Spinal cord (tissue), 10 donors: ENCODE measurements at places on chromosomes 3 and 15. TPM values are rescaled to one million over a fixed set of nuclear protein-coding genes. Genes with fewer than 3 reads are reported as not detected.

Gene SLC28A2
- total RNA-seq: not detected

DNA sequence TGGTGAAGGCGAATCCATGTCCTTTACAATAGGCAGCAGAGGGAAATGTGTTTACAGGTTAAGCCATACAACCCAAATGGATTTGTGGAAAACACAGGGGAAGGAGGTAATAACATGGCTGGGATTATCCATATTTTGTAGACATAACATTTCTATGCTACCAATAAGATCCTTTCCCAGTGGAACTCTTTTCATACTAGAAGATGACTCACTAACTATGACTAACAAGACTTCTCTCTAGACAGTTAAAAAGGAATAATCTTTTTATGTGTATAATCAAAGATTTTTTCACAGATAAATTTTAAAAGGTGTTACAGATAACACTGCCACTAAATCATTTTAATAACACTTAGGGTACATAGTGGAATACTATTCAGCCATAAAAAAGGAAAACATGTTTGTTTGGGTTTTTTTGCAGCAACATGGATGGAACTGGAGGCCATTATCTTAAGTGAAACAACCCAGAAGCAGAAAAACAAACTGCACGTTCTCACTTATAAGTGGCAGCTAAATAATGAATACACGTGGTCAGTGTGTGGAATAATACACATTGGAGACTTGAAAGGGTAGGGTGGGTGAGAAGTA, 39.6 kb downstream of the VPS13C start:
- no peak for DNase-seq
- H3K4me3 ChIP-seq: no peak overlapping the region
- H3K36me3 ChIP-seq: no peaks in the 10 kb centered on the region

- H3K4me3 ChIP-seq: no peak overlapping the region
- no peaks in the 10 kb centered on the region for H3K4me1 ChIP-seq
- DNase-seq: peak; percentile 28
- H3K27me3 ChIP-seq: no peaks in the 10 kb centered on the region
- H3K36me3 ChIP-seq: no peaks in the 10 kb centered on the region
- H3K27ac ChIP-seq: no peak overlapping the region
Observed at GRCh38 chr3:116512281-116512680, 67.0 kb upstream of the LSAMP start.

DNA sequence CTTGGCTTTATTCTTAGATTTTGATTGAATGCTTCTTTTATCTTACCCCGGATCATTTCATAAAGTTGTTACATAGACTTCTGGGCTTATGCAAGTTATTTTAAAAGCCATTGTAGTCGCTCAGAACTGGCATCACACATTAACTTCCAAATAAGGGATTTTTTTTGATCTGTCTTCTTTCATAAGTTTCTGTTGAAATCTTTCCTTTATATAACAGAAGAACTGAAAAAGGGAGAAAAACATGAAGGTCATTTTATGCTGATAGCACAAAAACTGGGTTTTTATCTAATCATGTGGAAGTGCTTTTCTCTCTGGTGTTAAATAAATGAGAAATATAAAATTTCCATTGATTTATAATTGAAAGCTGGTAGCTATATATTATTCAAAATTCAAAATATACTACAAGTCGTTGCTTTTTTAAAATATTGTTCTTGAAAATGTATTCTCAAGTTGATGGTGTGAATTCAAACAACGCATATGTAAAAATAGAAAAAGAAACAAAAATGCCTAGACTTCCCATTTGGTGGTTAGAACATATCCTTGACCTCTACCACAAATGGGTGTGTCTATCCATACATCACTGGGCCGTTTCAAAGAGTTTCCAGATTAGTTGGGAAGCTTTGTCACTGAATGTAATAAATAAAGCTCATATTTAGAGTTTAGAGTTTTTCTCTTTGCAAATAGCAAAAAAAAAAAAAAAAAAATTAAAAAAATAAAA, 258.3 kb upstream of the ZPLD1 start:
- DNase-seq: no peak
- no peak overlapping the region for H3K27ac ChIP-seq
- no peak overlapping the region for H3K4me3 ChIP-seq
- no peaks in the 10 kb centered on the region for H3K27me3 ChIP-seq
- no peaks in the 10 kb centered on the region for H3K36me3 ChIP-seq
- no peaks in the 10 kb centered on the region for H3K4me1 ChIP-seq

DNA sequence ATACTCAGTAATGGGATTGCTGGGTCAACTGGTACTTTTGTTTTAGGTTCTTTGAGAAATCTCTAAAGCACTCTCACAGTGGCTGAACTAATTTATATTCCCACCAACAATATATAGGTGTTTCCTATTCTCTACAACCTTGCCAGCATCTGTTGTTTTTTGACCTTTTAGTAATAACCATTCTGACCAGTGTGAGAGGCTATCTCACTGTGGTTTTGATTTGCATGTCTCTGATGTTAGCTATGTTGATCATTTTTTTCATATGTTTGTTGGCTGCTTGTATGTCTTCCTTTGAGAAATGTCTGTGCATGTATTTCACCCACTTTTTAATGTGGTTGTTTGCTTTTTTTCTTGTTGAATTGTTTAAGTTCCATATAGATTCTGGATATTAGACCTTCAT, 98.2 kb upstream of the DCBLD2 start:
- H3K27ac ChIP-seq: no peak overlapping the region
- no peak for DNase-seq
- H3K4me1 ChIP-seq: no peaks in the 10 kb centered on the region
- H3K27me3 ChIP-seq: no peaks in the 10 kb centered on the region
